RCC 7860 (cell line): ENCODE measurements at places on chromosomes 16 and 17.

DNA sequence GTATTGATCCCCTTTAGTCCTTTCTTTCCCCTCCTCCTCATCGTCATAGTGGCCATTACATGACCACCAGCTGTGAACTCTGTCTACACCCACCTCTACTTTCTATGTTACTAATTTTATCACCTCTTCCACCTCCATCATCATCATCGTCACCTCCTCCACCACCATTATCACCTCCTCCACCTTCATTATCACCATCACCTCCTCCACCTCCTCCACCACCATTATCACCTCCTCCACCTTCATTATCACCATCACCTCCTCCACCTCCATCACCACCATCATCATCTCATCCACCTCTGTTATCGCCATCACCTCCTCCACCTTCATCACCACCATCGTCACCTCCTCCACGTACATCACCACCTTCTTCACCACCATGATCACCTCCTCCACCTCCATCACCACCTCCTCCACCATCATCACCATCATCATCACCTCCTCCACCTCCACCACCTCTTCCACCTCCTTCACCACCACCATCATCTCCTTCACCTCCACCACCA is 25.8 kb downstream of the ADGRG5 start:
- DNase-seq, result no peak

- DNase-seq, result no peak
Measured at GRCh38 chr16:71492786-71493185, 3.7 kb upstream of the ZNF19 start.

DNA sequence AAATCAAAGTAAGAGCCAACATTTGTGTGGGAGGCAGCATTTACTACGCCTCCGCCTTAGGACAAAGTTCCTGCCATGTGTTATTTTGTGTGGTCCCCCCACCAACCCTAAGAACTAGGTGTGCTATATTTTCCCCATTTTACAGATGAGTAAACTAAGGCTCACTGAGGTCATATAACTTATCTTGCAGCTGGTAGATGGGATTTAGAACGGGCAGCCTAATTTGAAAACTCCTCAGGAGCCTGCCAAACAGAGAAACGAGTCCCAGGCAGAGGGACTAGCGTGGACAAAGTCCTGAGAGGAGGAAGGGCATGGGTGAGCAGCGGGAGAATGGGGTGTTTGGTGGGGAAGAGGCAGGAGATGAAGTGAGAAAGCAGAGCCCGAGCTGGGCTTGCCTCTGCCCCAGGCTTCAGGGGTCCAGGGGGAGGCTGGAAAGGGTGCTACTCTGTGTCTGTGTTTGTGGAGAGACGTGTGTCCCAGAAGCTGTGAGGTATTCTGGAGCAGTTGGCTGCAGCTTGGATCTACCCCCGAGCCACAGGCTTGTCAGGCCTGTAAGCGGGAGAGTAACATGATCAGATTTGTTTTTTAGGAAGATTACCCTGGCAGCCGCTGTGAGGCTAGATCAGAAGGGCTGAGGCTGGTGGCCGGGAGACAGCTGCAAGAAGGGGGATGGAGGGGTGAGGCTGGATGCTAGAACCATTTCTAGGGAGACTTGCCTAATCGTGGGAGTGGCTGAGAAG is 5.0 kb downstream of the MLLT6 start:
- no peak for DNase-seq

DNA sequence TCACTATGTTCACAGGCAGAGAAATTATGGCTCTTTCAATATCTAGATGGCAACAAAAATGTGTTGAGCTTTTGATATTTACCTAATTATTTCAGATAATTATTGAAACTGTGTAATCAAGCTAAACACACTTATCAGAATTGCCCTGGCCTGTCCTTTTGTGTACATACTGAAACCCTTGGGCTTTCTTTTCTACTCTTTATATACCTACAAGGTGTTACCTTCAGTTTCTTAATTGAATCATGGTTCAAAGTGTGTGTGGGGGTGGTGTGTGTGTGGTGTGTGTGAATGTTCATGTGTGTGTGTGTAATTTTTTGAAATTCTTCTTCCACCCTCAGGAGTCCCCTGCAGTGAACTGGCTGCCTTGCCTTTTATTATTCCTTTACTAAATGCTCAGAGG is 506.8 kb upstream of the SOX9 start:
- DNase-seq, result no peak

DNA sequence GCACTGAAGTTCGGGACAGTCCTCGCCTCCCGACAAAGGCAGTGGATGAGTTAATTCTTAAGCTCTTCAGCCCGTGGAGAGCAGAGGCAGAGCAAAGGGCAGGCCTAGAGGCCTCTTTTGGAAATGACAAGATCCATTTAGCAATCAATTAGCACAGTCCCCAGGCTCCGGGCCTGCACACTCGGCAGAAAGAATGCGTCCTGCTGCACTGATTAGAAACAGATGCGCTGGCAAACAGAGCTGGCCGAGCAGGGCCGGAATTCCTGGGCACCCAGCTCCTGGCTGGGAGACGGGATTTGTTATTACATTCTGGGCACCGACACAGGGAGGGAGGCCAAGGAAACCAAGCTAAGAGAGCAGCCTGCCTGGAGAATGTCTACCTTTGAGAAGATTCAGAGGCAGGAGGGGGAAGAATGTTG is 162.9 kb downstream of the COPRS start:
- no peak for DNase-seq

- peak; percentile 4 for DNase-seq
Measured at GRCh38 chr16:50276801-50277555, 10.6 kb downstream of the ADCY7 start.

GRCh38 chr17:77042476-77043231 is 98.1 kb upstream of the SEC14L1 start:
- no peak for DNase-seq

- DNase-seq, result peak; percentile 16
Measured at GRCh38 chr17:32569171-32570080, 82.6 kb downstream of the CDK5R1 start.

DNA sequence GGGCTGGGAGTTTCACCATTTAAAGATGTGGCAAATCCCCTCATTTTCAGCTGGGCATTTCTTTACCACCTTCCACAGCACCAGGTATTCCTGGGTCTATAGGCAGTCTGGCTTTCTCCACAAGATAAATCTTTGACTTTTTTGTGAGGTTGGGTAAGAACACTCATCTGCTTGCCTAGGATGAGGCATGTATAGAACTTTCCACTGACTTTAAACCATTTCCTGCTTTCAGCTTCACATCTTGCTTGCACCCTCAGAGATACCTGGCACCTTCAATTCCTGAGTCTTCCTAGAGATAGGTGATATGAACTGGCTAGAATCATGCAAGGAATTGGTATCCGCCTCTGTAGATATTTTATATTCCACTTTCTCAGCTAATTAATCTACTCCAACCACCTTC is 27.9 kb downstream of the SMURF2 start:
- DNase-seq, result no peak

DNA sequence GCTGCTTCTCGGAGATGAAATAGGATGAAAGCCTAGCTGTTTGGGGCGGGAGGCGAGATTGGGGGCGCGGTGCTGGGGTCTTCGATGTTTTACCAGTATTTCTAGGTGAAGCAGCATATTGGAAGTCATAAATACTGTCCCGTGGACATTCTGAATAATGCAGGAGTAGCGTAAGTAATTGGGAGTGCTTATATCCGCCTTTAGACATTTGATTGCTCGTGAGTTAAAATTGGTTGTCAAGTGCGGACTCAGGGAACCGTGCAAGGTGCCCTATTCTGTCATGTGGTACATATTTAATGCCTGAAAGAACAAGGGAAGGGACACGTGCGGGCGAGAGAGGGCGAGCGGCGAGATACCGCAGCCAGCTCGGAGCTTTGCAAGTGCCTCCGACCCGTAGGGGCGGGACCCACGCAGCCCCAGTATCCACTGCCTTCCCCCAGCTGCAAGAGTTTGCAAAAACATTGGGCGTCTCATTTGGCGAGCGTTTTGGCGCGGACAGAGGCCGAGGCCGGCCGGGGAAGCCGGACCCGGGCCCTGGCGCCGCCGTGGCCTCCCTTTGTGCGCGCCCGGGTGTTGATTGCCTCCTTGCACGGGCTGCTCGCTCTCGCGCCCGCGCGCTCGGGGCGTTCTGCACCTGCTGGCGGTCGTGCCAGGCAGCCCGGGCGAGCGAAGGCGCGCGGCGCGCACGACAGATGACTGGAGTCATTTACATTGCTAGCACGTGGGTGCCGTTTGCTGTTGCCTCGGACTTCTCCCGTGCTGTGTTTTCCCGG is 849.8 kb upstream of the RBFOX1 start:
- DNase-seq, result no peak

DNA sequence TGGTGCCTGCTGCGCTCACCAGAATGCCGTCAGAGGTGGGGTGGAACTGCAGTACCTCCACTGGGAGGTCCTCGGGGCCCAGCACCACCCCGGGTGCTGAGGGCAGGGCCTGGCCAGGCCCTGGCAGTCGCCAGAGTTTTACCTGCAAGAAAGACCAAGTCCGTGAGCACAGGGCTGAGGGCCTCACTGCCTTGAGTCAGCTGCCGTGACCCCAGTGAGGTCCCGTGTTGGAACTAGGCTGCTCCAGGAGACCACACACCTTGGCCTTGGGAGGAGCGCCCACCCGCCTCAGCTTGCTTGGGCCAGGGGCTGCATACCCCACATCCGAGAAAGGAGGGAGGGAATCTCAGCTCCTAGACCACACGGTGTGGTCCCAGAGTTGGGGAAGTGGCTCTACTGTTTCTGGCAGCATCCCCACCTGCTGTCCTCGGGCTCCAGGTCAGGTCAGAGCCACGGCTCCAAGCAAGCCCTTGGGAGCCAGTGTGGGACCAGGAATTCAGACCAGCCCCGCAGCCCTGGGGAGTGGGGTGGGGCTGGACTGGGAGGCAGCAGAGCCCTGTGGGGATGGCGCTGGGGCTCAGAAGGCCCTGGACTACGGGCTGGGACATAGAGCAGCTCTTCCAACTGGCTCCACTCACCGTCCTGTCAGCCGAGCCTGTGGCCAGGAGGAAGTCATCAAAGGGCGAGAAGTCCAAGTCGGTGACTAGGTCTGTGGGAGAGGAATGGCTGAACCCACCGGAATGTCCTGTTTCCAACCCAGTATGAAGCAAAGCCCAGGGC is 8.7 kb downstream of the CORO7 start:
- DNase-seq, result no peak

- DNase-seq, result no peak
Measured at GRCh38 chr17:82317394-82318168, at the start of gene CD7. Gene CD7, minus strand, starts transcription at chr17:82317608. Its CDS starts 113 bp downstream, at chr17:82317495.
